ENCODE measurements at places on chromosomes 12 and 14. TPM values are rescaled to one million over a fixed set of nuclear protein-coding genes. Genes with fewer than 3 reads are reported as not detected.

SLCO1B1 gene
- total RNA-seq = not detected

KCNH3 gene
- 1.6 TPM for total RNA-seq

PZP gene
- total RNA-seq = not detected

PLA2G1B gene
- total RNA-seq = not detected

ACRBP gene
- 0.83 TPM for total RNA-seq

KRT7 gene
- total RNA-seq = 21.2 TPM

KLRB1 gene
- total RNA-seq = 0.15 TPM

EP400 gene
- 66.6 TPM for total RNA-seq

SLC6A15 gene
- total RNA-seq = not detected

LRRC9 gene
- total RNA-seq = not detected

SRGAP1 gene
- total RNA-seq = 0.05 TPM

FAM90A1 gene
- 0.36 TPM for total RNA-seq

SPX gene
- total RNA-seq = 1.0 TPM

SYNJ2BP gene
- 2.2 TPM for total RNA-seq

NR2C1 gene
- 26.1 TPM for total RNA-seq

ERBB3 gene
- total RNA-seq = 0.51 TPM

GAS2L3 gene
- total RNA-seq = 0.86 TPM

BICDL1 gene
- 140 TPM for total RNA-seq

TMEM179 gene
- 0.36 TPM for total RNA-seq

MSI1 gene
- 0.07 TPM for total RNA-seq

MANSC4 gene
- total RNA-seq = not detected

NPFF gene
- total RNA-seq = 0.44 TPM

GPN3 gene
- total RNA-seq = 55.5 TPM

LBHD2 gene
- total RNA-seq = not detected

RNF212B gene
- not detected for total RNA-seq

Data from activated T-helper 1 cell treated with anti-CD3 and anti-CD28 coated beads, Interleukin-12 subunit alpha, Interleukin-12 subunit beta, Interleukin-2, Interleukin-4 antibody, amounts not matched to agents 30 ng/mL and 10 ng/mL and 1 ng/mL, durations not matched to agents 14 hours and 24 hours and 36 hours (primary cell).